NCI-H1105 (cell line): ENCODE measurements at places on chromosomes 1 and 21.

DNA sequence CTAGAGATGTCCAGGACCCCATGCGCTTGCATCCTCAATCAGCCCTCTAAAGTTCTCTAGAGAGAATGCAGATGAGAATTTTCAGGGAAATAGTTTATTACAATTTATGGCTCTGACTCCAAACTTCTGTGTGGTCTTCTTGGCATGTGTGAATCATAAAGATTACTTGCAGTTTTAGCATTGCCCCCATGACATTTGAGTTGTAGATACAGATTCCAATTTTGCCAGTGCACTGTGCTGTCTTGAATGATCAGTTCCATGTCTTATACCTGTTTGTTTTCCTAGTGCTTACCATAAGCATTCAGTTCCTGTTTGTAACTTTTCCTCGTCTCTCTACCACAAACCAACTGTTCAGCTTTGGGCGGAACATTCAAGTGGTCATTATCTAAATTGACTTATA, 4.8 kb downstream of the KRTAP21-3 start:
- no peak for DNase-seq

DNA sequence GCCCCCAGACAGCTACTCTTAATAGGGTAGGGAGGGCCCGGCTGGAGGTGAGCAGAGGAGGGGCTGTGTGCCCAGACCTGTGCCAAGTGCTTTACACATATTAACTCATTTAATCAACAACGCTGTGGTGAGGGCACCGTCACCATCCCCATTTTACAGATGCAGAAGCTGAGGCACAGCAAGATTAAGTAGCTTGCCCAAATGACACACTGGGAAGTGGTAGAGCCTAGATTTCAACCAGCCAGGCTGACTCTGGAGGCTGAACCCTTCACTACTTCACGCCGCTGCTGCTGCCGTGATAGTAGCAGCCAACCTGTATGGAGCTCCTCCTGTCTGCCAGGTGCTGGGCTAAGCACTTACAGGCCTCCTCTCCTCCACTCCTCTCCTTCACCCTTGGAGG, 127.2 kb downstream of the PTPRU start:
- DNase-seq: no peak

GRCh38 chr1:168518201-168518689, 25.6 kb downstream of the XCL2 start:
- no peak for DNase-seq

GRCh38 chr1:27542463-27543273, 52.7 kb upstream of the WASF2 start:
- DNase-seq: no peak

- DNase-seq: no peak
Measured at GRCh38 chr1:47137925-47138615, 829 bp downstream of the CYP4A22 start.

DNA sequence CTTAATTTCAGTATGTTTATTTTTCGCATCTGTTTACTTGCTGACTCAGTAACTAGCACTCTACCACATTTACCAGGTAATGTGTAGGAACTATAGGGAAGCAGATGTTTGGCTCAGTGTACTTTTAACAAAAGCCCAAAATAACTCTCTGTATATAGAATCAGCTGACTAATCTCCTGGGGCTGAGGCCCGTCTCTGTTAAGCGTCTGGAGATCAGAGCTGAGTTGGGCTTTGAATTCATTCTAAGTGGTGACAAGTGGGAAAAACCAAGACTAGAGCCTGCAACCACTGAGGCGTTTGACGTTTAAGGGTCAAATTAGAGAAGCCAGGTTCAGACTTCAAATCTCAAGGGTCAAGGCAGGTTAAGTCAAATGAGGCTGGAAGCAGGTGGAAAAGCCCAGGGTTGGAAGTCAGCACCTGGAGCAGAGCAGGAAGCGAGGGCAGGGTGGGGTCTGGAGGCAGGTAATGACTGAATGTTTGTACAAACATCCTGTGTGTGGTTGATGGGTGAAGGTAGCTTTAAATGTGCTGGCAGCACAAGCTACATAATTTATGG, 56.8 kb upstream of the LYST start:
- no peak for DNase-seq

- no peak for DNase-seq
Measured at GRCh38 chr1:238318294-238319110, 427.8 kb upstream of the ZP4 start.

GRCh38 chr21:33265664-33266049, 510 bp upstream of the IL10RB start:
- DNase-seq: no peak

DNA sequence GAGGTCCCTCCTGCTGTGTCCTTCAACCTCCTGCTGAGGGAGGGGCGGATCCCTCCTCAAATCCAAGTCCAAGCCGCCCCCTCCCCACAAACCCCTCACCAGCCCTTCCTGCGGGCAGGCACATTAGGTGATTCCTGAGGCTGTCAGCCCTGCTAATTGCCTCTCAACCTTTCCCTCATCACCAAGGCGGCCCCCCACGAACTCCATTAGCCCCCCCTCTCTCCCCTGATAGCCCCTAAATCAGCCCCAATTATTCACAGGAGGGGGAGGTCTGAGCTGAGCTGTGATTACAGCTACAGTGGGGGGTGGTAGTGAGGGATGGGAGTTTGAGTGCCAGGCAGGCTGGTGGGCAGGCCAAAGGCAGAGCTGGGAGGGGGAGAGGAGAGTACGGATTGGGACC, 5.8 kb upstream of the PEAR1 start:
- no peak for DNase-seq

DNA sequence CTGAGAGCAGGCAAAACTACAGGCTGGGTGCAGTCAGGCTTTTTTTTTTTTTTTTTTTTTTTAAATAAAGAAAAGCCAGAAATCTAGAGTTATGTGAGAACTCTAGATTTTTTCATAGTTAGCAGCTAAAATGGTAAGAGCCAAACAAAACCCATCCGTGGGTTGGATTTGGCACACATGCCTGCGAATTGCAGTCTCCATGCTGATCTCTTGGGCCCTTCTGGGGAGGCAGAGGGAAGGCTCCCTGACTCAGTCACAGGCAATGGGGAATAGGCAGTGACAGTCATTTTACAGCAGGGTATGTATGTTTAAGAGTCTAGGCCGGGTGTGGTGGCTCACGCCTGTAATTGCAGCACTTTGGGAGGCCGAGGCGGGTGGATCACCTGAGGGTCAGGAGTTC, 2.6 kb downstream of the TXLNA start:
- DNase-seq: no peak

DNA sequence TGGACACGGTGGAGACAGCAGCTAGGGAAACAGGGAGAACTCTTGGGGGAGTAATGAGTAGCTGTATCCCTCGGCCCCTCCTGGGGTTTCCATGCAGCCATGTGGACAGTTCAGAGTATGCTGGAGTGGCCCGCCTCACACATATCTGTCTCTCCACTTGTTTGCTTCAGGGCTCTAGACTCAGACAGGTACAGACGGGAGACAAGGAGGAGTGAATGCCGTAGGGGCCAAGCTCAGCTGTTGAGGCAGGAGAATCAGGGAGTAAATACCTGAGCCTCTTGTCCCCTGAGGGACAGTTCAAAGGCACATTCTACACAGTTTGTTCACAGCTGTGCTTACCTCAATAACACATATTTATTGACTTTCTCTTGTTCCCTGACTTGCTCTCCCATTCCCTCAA, 7.7 kb upstream of the PTGFRN start:
- DNase-seq: no peak

GRCh38 chr1:31725777-31726535, 22.1 kb upstream of the COL16A1 start:
- peak; percentile 14 for DNase-seq

DNA sequence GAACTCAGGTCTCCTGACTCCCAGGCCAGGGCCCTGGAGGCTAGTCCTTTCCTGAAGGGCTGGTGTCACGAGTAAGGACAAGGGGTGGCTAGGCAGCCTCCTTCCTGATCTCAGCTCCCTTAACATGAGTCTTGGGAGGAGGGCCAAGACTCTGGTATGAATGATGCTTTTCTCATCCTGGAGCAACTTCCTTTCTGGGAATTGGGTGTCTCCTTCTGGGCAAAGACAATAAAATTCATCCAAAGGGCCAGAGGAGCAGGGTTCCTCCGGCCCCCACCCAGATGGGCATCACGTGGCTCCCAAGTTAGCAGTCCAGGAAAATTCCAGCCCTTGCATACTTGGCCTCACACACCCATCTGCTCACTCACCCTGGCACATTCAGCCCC, at the start of gene FAM167B:
Gene FAM167B (plus strand): TSS at position 335 of the 386 bp plus-strand sequence. CDS start 200 bp downstream, outside the sequence.
- DNase-seq: no peak

GRCh38 chr1:13730751-13731482, 30.9 kb downstream of the PRDM2 start:
- DNase-seq: no peak

GRCh38 chr21:29568020-29568697, 269.4 kb downstream of the BACH1 start:
- no peak for DNase-seq

DNA sequence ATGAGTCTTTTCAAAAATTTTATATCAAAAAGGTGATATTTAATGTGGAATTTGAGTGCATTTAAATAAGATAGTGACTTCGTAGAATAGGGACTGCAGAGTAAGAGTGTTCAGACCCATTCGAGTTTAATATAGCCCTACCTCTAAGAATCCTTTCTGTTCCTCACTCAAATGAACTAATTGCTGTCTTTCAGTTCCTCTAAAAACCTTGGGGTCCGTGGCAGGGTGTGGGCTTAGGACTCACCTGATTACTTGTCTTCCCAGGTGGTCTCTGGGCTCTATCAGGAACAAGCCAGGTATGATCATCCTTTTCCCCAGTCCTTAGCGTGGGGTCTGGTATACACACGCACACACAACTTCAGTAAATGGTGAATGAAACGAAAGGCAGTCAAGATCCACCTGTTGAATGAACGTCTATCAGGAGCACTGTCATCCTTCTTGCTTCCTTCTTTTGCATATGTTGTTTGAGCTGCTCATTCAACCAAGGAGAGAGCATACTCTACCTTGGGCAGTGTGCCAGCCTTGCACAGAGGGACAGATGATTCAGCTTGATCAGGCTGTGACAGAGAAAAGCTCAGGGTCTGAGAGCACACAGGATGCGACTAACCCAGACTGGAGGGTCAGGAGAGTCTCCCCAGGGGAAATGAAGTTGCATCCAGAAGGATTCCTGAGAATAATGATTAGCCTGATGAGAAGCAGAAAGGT, 1.2 kb upstream of the RNF11 start:
- DNase-seq: peak; percentile 95

- no peak for DNase-seq
Measured at GRCh38 chr1:86150553-86151055, 6.0 kb downstream of the COL24A1 start.

DNA sequence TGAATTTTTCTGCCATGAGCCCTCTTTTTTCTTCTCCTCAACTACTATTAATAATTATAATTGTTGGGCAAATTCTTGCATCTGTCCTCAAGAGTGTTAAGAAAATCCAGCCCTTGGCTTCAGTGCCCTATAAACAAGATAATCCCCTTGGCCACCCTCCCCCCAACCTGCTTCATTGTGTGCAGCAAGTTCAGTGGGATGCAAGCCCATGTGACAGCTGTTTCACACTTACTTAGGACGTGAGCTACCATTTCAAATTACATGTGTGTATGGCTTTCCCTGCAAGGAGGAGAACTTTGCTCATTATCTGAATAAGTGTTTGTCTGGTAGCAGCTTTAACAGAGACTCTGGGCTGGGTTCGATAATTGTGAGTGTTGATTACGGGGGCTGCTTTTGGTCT, 276.2 kb downstream of the CACNA1E start:
- DNase-seq: no peak

GRCh38 chr21:34800797-34801518, 132.2 kb downstream of the CLIC6 start:
- DNase-seq: no peak

DNA sequence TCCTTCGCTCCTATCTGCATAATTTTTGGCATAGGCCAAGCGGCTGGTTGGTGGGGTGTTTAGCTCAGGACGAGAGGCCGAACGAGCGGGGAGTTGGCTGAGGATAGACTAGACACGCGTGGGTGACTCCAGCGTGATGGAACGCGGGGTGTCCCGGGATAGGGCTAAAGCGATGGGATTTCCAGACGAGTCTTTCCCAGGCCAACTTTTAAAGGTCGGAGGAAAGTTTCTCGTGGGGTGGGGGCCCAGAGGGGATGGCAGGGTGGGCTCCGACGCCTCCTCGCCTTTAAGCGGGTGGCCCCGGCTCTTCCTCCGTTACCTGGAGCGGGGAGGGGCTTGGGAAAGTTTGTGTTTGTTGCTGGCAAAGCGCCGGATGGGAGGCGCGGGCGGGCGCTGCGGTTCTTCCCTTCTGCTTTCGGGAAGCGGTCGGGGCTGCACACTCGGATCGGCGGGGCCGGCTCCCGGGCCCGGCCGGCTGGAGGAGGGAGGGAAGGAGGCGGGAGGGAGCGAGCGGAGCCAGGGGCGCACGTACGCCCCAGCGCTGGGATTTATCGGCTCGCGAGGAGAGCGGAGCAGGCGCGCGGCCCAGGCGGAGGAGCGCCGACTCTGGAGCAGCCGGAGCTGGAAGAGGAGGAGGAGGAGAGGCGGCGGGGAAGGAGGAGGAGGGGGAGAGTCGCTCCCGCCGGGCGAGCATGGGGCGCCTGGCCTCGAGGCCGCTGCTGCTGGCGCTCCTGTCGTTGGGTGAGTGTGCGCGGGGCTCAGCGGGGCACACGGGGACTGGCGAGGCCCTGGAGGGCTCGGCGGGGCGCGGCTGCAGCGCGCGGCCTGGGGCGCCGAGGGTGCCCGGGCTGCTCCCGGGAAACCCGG, at the start of gene PTGFRN:
Gene PTGFRN (plus strand): TSS at position 405 of the 867 bp plus-strand sequence. CDS start 288 bp downstream, at position 693.
- DNase-seq: peak; percentile 69

DNA sequence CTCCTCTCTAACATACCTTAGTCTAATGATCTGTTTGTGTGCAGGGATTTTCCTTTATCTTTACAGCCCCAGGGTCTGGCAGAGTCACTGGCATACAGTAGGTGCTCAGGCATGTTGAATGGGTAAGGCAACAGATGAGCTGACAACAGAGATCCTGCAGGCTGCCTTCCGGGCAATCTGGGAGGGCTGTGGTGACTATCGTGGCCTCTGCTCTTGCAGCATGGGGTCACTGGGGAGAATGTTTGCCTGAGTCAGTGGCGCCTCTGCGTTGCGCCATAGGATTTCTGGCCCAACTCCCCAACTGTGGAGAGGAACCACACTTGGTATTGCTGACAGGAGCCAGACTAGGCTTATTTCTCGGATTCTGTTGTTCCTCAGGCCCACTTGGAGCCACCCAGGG, 93.8 kb downstream of the LAMC2 start:
- DNase-seq: no peak

DNA sequence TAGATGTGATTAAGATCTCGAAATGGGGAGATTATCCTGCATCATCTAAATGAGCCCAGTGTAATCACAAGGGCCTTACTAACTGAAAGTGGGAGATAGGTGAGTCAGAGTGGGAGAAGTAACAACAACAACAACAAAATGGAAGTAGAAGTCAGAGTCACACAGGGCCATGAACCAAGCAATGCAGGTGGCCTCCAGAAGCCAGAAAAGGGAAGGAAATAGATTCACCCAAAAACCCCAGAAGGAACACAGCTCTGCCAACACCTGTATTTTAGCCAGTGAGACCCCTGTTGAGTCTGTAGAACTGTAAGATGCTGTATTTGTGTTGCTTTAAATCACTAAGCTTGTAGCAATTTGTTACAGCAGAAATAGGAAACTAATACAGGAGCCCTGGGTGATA, 4.1 kb downstream of the TAGLN2 start:
- no peak for DNase-seq

GRCh38 chr1:216258386-216258785, 164.9 kb downstream of the USH2A start:
- DNase-seq: no peak
